ENCODE measurements at places on chromosomes 4 and X.

DNA sequence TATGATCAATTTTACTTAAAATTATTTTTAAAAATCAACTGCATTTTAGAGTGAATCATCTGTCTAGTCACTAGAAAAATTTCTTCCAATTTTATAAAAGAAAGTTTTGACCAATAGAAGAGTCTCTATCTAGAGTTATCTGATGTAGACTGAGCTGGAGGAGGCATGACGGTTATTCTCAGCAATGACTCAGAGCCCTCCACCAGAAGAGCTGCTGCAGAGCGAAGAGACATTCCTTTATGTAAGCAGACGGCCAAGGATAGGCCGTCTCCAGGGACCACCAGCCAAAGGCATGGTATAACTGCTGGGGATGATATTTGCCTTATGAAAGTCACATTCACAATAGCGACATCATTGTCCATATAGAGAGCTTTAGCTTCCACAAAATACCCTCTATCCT lies 23.0 kb downstream of the LDB2 start:
- DNase-seq: no peak

DNA sequence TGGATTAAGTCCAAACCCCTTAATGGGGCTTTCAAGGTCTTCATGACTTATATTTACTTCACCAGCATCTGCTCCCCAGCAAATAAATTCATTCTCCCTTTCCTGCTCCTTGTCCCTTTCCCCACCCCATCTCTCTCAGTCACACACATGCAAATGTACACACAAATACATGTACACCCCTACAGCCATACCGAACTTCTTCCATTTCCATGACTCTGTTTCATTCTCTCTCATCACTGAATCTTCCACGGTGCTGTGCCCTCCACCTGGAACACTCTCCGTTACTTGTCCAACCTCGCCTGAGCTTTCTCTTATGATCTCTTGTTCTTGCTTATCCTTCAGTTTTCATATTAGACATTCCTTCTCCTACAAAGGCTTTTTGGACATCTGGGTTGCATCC lies 22.0 kb upstream of the RPA4 start:
- no peak for DNase-seq

DNA sequence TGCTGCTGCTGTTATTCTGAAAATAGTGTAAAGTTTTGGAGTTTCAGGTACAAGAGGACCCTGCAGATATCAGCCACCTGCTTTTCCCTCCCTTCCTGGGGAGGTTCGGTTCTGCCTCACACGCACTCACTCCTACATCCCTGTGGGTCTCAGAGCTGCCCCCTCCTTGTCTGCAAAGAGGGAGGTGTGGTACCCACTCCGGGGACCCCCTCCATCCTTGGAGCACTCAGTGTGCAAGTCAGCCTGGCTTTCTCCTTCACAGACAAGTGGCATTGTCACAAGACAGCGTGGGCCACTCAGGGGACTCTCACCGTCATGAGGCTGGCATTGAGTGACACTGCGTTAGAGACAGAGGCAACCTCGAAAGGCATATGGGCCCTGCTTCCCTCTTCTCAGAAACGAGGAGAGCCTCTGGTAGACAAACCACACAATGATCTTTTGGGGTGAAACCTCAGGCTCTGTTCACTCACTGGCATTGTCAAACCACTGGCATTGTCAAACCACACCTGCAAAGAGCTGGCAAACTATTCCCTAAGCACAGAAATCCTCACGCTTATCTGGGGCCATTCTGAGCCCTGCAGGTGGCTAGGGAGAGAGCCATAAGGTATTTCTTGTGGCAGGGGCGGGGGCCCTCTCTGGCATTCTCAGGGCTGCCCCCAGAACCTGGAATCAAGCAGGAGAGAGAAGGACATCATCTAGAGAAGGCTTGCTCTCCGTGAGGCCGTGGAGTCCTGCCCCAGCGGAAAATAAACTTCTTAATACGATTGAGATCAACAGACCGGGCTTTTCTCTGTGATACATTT lies 285.0 kb downstream of the SHOX start:
- DNase-seq: no peak

GRCh38 chr4:157791236-157791635 lies 381.6 kb downstream of the GASK1B start:
- DNase-seq: no peak

GRCh38 chrX:8126092-8126491 lies 45.0 kb downstream of the VCX2 start:
- DNase-seq: no peak

GRCh38 chr4:165627128-165627527 lies 245.9 kb upstream of the TLL1 start:
- no peak for DNase-seq

- DNase-seq: no peak
Observed at GRCh38 chr4:84901740-84902281, 64.7 kb downstream of the WDFY3 start.

DNA sequence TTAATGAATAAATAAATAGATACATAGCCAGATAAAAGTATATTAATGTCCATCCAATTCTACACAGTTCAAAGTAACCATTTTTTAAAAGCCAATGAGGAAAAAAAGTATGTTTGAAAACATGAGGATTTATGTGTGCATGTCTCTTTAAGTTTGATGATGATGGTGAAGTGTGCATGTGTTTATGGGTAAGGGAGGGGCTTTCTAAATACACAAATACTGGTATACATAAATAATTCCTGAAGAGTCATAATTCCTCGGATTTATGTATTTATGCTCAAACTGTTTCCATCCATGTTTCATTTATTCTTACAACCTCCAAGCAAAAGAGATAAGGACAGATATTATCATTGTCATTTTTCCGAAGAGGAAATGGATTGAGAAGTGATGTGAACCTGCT lies 75.4 kb downstream of the ENOX2 start:
- no peak for DNase-seq

GRCh38 chr4:22780317-22780716 lies 87.6 kb downstream of the GBA3 start:
- DNase-seq: no peak

GRCh38 chrX:7447801-7448499 lies 300.0 kb upstream of the PUDP start:
- no peak for DNase-seq

- no peak for DNase-seq
Observed at GRCh38 chrX:20124964-20125363, 8.3 kb upstream of the MAP7D2 start.

GRCh38 chrX:53075011-53075410 lies 7.2 kb upstream of the TSPYL2 start:
- no peak for DNase-seq

- DNase-seq: no peak
Observed at GRCh38 chr4:140096483-140096861, 57.5 kb downstream of the MAML3 start.

DNA sequence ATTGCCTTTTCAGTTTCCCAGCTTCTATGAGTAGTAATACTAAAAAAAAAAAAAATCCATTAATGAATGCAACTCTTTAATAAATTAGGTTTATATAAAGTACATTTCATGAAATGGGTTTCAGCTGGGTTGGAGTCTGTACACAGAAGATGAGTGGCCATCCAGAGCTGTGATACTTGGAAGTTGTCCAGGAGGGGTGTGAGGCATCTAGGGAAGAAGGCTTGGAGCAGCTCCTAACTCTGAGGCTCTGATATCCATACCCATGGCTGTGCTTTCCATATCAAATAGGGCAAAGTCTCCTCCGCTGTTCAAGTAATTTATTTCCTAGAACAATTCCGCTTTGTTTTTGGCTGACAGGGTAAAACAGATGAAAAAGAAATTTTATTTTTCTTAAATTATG lies 423.3 kb upstream of the TENM3 start:
- no peak for DNase-seq

DNA sequence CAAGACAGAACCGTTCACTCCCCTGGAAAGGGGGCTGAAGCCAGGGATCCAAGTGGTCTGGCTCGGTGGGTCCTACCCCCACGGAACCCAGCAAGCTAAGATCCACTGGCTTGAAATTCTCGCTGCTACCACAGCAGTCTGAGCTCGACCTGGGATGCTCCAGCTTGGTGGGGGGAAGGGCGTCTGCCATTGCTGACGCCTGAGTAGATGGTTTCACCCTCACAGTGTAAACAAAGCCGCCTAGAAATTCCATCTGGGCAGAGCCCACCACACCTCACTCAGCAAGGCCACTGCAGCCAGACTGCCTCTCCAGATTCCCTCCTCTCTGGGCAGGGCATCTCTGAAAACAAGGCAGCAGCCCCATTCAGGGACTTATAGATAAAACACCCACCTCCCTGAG lies 13.4 kb upstream of the PBDC1 start:
- DNase-seq: no peak

DNA sequence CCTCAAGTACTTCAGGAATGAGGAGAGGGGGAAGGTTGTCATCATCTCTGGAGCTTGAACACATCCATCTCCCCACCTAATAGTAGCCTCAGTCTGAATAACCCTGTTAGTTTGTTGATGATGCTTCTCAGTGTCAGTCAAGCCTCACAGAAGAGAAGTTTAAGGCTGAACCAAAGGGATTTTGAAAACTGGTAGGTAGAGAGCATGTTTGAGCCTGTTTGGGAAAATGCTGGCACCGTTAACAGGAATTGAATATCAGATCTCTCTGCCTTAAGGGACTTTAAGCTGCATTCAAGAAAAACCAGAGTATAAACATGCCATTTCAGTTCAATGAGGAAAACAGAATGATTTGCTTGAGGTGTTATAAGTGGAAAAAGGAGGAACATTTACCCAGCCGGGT lies 73.1 kb downstream of the MAPK10 start:
- no peak for DNase-seq

DNA sequence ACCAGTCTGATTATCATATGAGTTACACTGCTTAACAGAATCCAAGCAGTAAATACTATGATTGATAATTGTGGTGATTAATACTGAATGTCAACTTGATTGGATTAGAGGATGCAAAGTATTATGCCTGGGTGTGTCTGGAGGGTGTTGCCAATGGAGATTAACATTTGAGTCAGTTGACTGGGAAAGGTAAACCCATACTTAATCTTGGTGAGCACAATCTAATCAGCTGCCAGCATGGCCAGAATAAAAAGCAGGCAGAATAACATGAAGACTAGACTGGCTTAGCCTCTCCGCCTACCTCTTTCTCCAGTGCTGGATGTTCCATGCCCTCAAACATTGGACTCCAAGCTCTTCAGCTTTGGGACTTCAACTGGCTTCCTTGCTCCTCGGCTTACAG lies 961.3 kb downstream of the ADGRL3 start:
- no peak for DNase-seq

DNA sequence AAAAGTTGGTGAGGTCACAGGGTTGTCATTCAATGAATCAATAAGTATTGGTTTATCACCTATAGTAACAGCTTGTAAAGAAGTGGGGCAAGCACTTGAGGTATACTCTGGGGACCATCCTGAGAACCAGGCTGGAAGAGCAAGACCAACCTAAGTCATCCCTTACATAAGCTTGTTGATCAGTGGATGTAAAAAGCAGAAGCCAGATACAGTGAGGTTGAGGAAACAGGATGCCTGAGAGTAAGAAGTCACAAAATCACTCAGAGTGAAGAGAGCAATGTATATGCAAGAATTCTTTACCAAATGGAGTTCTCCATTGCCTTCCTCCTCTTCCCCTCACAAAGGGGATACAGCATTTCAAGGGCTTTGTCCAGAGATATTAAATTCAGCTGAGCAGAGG lies 76.3 kb upstream of the PACRGL start:
- DNase-seq: no peak

DNA sequence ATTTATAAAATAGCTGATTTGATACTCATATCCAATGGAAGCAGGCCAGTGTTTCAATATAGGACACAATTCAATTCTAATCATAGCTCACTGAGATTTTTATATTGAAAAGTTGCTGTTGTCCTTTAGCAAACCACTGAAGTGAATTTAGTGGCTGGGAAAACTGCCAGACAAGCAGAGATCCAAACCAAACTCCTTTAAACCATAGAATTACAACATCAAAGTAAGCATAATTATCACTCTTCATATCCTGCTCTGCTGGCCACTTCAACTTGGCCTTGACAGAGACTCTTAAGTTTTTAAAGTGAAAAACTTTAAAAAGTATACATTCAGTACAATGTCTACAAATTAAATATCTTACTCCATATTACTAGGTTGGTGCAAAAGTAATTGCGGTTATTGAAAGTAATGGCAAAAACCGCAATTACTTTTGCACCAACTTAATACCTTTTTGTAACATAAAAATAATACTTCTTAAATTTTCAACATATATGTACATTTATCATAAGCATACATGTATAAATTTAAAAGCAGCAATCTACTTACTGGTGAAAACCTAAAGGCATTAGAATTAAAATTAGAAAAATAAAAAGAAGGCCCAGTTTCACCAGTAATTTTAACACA lies 433.0 kb downstream of the PCDH10 start:
- DNase-seq: peak; percentile 86

DNA sequence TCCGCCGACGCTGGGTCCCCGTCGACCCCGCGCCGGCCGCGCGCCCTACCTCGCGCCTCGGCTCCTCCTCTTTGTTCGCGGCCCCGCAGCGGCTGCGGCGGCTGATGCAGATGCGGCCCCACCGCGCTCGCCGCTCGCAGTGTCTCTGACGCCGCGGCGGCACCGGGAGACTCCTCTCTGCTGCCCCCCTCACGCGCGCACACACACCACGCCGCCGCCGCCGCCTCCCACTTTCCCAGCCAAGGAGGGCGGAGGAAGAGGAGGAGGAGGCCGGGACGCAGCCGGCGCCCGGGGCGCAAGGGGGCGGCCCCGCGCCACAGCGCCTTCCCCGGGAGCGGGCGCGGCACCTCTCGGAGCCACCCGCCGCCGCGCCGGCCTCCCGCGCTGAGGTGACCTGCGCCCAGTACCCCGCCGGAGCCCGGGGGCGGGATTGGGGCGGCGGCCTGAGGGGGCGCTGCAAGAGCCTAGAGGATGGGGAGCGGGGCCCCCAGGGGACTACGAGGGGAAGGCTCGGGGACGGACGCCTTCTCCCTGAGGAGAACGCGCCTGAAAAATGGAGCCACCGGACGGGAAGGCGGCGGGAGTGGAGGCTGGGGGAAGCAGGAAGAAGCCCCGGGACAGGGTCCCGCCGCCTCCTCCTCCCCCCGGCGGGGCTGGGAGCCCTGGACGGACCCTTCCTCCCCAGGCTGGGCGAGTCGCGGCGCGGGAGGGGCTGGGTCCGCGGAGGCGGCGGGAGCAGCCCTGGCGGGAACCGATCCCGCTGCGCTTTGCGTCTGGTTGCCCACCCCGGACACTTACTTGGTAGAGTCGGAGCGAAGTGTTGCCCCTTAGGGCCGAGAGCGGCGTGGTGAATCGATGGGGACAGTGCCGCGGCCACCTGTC lies at the start of gene SH3RF1:
TSS of gene SH3RF1 (minus strand) at position 147 of the 882 bp plus-strand sequence. CDS start 1,744 bp downstream, outside the sequence.
- no peak for DNase-seq

Measured in astrocyte of the cerebellum (primary cell).